Hematopoietic multipotent progenitor cell (in vitro differentiated cells): ENCODE measurements at places on chromosomes 4 and X.

DNA sequence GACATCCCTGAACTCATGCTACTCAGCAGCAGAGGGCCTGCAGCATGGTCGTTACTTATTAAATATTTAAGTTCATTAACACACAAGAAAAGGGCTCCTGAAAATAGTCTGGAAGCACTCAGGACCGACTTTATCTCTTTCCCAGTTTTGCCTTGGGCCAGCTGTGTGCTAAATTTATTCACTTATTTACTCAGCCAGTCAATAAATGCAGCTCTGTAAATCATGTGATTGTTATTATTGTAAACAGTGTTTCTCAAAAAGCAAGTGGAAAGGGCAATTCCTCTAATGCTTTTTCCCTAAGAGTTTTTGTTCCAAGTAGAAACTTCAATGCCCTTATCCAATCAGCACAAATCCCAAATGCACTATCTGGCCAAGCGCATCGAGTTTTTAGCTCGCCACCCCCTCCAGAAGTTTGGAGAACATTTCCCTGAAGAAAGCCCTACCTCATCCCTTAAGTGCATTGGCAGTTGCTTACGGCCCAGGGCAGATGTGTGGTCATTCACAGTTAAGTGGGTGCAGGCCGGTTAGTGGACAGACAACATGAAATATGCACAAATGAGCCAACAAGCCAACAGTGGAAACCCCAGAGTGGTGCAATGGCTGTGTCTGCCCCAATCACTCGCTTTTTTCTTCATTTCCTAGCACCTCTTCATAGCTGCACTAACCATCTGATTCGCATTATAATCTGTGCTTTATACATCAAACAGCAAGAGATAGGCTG lies 125.8 kb downstream of the SMIM20 start:
- no peak for DNase-seq

- DNase-seq: no peak
Observed at GRCh38 chrX:126137899-126138298, 28.2 kb downstream of the DCAF12L2 start.

DNA sequence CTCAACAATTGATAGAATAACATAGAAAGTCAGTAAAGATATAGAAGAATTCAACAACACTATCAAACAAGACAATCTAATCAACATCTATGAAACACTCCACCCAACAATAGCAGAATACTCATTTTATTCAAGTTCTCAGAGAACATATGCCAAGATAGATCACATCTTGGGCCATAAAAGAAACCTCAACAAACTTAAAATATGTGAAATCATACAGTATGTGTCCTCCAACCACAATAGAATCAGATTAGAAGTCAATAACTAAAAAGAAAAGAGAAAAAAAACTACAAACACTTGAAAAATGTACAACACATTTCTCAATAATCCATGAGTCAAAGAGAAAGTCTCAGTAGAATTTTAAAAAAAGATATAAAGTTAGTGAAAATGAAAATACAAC lies 78.6 kb upstream of the LDB2 start:
- DNase-seq: no peak

DNA sequence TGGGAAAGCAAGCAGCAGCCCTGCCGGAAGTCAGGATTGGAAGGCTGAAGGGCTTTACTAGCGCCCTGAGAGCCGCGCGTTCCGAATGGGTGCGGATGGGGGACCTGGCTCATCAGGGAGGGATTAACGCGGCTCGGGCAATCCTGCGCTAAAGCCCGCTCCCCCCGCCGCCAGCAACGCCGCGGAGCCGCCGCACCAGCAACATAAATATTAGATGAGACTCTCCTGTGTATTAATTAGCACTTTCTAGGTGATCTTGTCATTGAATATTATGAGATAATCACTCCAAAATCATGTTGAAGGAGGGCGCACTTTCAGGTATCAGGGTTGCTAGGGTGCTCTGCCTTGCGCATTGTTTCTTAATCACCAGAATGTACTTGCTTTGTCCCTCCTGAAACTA lies 357.2 kb upstream of the FAM241A start:
- no peak for DNase-seq

- DNase-seq: no peak
Observed at GRCh38 chr4:1136048-1136447, 22.7 kb upstream of the RNF212 start.

- DNase-seq: no peak
Observed at GRCh38 chrX:147741776-147742175, 169.9 kb upstream of the FMR1 start.

- DNase-seq: no peak
Observed at GRCh38 chr4:170088716-170089115, 1.0 kb downstream of the AADAT start.

DNA sequence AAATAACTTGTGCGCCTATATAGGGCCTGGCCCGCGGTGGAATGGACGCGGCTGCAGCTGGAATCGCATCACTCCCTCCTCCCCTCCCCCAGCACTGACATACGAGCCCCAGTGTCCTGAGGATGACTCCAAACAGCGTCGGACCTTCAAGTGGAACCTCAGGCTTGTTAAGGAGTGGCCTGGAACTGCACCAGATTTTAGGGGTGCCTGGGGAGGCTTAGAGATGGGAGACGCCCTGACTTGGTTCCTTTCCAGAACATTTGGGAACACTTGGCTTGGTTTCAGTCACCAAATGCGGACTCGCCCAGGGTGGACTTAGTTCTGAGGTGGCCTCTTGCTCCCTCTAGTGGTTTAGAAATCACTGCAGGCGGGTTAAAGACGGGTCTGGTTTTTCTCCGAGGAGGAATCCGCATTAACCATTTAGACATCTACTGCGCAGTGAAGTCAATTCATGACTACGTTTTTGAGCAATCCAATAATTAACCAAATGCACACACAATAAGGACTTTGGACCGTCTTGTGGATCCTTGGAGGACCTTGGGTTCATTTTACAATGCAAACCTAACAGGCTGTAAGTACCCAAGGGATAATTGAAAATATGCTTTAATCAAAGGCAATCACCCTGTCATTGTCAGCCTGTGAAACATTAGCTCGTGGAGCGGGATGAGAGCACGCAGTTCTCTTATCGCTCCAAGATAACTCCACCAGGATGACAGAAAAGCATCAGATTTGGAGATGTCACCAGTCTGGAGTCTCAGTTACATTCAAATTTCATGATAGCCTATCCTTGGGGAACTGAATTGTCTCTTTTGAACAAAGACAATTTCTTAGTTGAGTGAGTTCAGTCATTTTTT lies 11.2 kb upstream of the PDGFRA start:
- DNase-seq: peak; percentile 68

DNA sequence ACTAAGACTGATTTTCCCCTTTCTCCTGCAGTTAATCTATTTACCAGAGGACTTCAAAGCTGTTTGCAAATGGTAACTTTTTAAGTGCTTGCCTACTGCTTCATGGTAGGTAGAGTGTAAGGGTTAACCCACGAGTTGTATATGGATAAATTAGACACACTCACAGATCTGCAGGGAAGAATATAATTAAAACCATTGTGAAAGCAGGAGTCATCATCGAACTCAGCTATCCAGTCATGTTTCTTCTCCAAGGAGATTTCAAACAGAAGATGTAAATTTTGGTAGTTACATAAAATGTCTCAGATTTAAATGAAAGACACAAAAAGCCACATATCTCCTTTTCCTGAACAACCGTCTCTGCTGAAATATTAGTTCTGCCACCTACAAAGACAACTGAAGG lies 549 bp upstream of the XG start:
- DNase-seq: no peak

- DNase-seq: no peak
Observed at GRCh38 chrX:5526191-5526590, 702.5 kb downstream of the NLGN4X start.

- no peak for DNase-seq
Observed at GRCh38 chrX:47674776-47675175, 15.8 kb upstream of the UXT start.

DNA sequence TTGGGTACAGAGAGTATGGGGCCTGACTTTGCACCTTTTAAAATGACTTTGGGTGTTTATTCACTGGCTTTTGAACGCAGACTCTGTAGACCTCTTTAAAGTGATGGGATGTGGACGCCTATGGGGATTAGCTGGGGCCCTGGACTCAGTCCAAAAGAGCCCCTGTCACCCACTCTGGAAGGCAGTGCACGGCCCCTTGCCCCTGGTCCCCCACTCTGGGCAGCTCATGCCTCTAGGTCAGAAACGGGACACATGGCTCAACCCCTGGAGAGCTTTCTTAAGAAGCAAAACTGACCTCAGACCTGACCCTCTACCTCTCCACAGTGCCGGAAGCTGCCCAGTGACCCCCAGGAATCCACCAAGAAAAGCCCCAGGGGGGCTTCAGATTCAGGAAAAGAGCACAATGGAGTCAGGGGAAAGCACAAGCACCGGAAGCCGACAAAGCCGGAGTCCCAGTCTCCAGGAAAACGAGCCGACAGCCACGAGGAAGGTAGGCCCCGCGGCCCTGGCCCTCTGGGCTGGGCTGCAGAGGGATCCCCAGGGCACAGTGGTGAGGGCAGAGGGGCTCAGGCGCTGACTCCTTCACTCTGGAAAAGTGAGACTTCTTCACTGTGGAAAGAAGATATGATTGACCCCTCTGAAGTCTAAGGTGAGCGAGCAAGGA lies 38.4 kb downstream of the BCORL1 start:
- DNase-seq: no peak

- DNase-seq: no peak
Observed at GRCh38 chr4:15792974-15793373, 14.8 kb downstream of the CD38 start.

DNA sequence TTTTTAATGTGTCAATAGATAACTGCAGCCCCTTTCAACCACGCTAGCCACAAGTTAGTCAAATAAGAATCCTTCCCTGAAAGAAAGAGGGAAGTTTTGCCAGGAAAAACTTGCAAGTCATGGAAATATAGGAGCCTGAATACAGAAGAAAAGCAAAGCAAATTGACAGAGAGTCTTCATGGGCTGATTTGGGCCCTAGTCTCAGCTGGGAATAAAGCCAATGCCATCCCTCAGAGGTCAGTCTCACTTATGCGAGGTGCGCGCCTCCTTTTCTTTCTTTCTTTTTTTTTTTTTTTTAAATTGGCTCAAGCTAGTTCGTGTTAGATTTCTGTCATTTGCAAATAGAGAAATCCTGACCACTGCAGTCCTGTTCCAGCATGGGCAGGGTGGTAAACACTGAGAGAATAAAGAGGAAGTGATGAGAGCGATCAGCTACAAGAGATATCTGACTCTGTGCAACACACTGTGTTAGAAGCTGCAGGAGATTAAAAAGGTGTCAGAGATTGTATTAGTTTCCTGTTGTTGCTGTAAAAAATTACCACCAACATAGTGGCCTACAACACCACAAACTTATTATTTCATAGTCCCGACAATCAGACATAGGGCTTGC lies 299.7 kb downstream of the LDB2 start:
- DNase-seq: peak; percentile 8

- no peak for DNase-seq
Observed at GRCh38 chr4:81634766-81635549, 163.3 kb upstream of the RASGEF1B start.

DNA sequence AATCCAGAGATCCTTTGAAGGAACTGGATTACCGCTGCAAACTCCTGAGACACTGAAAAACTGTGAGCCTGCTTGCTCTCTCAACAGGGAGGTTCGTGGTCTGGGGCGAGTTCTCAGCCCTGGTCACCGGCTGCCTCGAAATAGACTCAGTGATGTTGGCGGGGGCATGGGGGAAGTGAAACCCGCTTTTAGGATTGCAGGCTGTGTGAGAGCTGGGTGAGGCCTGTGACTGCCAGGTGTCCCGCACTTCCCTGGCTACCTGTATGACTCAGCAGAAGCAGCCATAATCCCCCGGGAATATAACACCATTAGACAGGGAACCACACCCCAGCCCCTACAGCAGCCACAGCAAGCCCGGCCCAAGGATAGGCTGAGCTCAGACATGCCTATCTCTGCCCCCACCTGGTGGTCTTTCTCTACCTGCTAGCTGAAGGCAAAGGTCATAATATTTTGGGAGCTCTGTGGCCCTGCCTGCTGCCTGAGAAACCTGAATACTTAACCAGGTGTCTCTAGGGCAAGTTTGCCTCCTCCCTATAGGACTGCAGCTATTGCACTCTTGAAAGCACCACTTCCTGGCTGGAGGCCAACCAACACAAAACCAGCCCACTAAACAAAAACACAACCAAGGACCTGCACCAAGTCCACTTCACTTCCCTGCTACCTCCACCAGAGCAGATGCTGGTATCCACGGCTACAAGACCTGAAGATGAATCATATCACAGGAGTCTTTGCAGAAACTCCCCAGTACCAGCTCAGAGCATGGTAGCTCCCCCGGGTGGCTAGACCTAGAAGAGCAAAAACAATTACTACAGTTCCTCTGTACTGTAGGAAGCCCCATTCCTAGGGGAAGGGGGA lies 202.0 kb downstream of the RRAGB start:
- no peak for DNase-seq

GRCh38 chr4:163941221-163941905 lies 446.9 kb downstream of the TMA16 start:
- DNase-seq: no peak

- DNase-seq: no peak
Observed at GRCh38 chr4:176778063-176778462, 14.7 kb downstream of the VEGFC start.

- peak; percentile 29 for DNase-seq
Observed at GRCh38 chrX:31213941-31214340, 142.1 kb upstream of the FTHL17 start.

GRCh38 chr4:124178449-124179021 lies 534.0 kb downstream of the ANKRD50 start:
- no peak for DNase-seq

DNA sequence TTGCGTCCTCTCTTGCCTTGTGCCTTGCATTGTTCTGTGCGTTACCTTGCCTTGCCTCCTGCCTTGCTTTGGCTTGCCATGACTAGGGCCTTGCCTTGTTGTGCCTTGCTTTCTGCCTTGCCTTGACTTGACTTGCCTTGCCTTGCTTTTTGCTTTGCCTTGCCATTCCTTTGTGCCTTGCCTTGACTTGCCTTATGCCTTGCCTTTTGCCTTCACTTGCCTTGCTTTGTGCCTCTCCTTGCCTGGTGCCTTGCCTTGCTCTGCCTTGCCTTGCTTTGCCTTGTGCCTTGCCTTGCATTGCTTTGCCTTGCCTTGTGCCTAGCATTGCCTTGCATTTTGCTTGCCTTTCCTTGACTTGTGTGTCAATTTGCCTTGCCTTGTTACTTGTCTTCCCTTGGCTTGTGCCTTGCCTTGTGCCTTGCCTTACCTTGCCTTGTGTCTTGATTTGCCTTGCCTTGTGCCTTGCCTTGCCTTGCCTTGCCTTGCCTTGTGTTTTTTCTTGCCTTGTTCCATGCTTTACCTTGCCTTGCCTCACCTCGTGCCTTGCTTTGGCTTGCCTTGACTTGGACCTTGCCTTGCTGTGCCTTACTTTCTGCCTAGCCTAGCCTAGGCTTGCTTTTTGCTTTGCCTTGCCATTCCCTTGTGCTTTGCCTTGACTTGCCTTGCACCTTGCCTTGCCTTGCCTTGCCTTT lies 95.8 kb downstream of the TAB3 start:
- no peak for DNase-seq
